ENCODE measurements at places on chromosomes 5 and 9. TPM values are rescaled to one million over a fixed set of nuclear protein-coding genes. Genes with fewer than 3 reads are reported as not detected.

GRCh38 chr5:148687427-148687826, 33.1 kb upstream of the HTR4 start:
- peak; percentile 61 for DNase-seq

DNA sequence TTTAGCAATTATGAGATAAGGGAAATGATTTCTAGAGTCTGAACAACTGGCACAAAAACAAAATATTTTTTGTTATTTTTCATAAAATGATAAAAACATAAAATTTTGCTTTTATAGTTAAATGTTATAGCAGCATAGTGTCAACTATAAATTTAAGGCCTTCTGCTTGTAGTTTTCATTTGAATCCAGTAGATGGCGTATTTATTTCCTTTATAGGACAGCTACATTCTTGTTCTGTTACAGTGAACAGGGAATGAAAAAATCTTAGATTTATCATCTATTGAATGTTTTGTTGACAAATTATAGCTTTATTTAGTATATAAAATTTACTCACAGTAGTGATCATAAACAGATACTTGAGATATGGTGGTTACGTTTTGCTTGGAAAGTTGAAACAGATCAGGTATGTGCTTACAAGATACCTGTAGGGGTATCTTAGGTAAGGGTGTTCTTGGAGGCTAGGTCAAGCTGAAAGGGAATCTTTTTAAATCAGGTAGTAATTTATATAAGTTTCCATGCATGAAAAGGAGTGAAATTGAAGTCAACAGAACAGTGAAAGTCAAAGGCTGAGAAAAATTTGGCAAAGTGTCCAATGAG, 239.3 kb upstream of the GRIN3A start:
- peak; percentile 46 for DNase-seq

GRCh38 chr5:87526131-87526530, 113.4 kb upstream of the CCNH start:
- DNase-seq, result no peak

GRCh38 chr5:3269395-3270169, 326.1 kb upstream of the IRX1 start:
- no peak for DNase-seq

- DNase-seq, result no peak
Observed at GRCh38 chr5:38607396-38607795, 51.0 kb upstream of the LIFR start.

DNA sequence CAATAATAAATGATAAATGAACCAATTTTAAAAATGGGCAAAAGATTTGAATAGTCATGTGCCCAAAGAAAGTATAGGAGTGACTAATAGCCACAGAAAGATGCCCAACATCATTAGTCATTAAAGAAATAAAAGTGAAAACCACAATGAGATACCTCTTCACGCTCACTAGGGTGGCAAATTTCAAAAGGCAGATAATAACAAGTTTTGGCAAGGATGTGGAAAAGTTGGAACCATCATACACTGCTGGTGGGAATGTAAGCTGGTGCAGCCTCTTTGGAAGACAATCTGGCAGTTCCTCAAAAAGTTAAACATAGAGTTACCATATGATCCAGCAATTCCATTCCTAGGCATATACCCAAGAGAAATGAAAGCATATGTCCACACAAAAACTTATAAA, 1819.8 kb downstream of the MAT2B start:
- no peak for DNase-seq

DNA sequence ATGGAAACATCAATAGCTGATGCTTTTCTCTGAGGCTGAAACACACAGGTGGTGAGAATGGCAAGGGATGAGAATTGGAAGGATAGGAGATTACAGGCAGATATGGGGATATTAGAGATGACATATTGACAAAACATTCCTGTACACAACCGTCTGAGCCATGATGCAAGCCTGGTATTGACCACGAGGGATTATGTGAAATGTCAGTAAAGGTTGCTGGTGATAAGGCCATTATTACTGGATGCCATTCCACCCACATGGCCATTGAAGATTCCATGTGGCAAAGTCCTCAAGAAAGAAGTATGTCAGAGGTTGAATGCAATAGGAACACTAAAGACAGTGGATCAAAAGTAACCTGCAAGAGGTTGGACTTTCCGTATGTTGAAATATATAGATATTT, 15.7 kb downstream of the GRAMD2B start:
- no peak for DNase-seq

- peak; percentile 78 for DNase-seq
Observed at GRCh38 chr9:128001779-128002298, 21.1 kb upstream of the EEIG1 start.

MYMK gene
- not detected for total RNA-seq

Data from HT-29 (cell line).